Stimulated activated CD8-positive, alpha-beta memory T cell treated with anti-CD3 and anti-CD28 coated beads, Interleukin-4, amount 100 ng/mL, for 4 hours (primary cell): ENCODE measurements at places on chromosomes 6 and 20.
A peak's percentile ranks its signal among the peaks of the same experiment; 100 is the strongest.

- peak; percentile 33 for DNase-seq
Observed at GRCh38 chr6:33700391-33701050, 11.0 kb downstream of the UQCC2 start.

DNA sequence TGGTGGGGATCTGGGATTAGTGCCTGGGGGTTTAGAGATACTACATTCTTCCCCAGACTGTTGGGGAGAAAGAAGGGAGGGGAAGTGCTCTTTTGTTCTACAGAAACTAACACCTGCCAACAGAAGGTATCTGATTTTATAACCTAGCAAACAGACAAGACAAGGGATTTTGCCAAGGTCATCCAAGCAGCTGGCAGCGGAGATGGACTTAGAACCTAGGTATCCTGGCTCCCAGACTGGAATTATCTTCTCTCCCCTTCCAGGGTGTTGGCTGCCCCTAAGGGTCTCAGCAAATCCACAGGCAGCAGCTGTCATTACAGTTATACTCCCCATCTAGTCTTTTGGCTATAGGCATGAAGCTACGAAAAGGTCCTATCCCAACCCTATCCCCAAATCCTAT, 8.4 kb downstream of the SDC4 start:
- no peak for DNase-seq

- no peak for DNase-seq
Observed at GRCh38 chr20:62066983-62067433, 1.3 kb upstream of the TAF4 start.

DNA sequence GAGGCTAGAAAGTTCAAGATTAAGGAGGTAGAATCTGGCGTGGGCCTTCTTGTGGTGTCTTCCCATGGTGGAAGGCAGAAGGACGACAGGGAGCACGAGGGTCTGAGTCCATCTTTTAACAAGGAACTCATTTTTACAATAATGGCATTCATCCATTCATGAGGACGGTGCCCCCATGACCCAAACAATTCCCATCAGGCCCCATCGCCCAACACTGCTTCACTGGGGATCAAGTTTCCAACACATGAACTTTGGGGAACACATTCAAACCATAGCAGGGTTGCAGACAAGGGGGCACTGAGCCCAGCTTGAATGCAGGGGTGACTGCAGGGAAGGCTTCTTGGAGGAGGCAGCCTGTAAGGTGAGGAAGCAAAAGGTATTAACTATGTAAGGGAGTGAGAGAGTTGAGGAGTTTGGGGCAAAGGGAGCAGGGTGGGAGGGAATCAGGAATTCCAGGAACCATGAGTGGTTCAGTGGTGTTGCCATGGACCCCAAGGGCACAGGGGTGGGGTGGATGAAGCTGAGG, 5.5 kb downstream of the RAB44 start:
- no peak for DNase-seq

- DNase-seq: no peak
Observed at GRCh38 chr6:88290411-88290810, 124.3 kb upstream of the CNR1 start.

- DNase-seq: no peak
Observed at GRCh38 chr20:41632896-41633295, 14.7 kb upstream of the CHD6 start.

DNA sequence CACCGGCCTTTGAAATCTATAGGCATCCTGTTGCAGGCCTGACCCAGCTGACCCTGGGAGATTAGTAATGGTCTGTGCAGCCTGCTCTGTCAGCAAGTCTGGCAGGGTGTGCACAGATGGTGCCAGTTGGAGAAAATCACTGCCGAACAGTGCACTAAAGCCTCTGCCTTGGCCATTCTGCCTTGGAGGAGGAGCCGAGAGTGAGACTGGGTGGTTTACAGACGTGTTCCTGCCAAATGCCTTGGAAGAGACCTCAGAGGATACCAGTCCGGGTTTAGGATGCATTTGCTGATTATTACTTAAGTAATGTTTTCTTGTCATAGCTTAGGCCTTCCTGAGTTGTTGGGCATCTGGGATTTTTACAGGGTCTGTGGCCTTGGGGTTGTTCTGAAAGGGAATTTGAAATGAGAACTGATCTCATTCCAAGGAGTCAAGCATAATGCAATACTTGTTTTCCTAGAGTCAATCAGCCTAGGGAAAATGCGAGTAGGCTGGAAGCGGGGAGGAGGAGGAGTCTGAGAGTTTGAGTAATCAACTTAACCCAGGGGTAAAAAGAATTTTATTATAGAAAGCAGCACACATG, 292.1 kb downstream of the SOX4 start:
- DNase-seq: no peak

GRCh38 chr6:163701762-163702161, 287.2 kb downstream of the QKI start:
- DNase-seq: no peak

DNA sequence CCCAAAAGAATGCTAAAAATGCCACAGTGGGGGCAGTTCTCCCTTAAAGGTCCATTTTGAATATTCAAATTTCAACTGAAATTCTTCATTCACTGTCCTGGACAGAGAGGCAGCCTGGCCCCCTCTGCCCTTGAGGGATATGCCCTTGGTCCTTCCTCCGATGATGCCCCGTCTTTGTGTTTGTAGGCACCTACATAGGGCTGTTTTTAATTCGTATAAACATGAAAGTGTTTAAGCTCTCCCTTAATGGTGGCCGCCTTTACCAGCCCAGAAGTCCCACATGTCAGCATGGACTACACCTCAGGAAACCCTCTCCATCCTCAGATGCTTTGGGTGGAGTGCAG, 70.2 kb downstream of the SSR1 start:
- DNase-seq: no peak

DNA sequence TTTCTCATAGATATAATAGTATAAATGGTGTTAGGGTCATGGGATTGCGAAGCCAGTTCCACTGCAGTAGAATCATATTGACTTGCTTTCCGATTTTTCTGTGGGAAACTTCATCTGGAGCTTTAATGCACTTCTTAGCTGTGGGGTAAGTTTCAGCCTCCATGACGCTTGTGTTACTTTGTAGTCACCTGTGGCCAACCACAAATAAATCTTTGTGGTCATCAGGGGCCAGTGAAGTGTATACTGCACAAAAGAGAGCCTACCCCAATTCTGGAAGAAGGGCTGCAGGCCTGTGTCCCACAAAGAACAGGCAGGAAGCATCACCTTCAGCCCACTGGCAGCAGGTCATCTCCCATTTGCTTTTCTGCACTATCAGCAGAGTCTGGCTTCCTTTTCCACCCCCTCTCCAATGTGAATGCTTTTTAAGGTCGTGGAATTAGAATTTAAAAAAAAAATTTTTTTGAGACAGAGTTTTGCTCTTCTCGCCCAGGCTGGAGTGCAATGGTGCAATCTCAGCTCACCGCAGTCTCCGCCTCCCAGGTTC, 32.0 kb downstream of the MTHFD1L start:
- no peak for DNase-seq

GRCh38 chr20:23970049-23970448, 18.5 kb downstream of the GGTLC1 start:
- DNase-seq: no peak

GRCh38 chr20:16245879-16246278, 327.4 kb downstream of the KIF16B start:
- DNase-seq: no peak

DNA sequence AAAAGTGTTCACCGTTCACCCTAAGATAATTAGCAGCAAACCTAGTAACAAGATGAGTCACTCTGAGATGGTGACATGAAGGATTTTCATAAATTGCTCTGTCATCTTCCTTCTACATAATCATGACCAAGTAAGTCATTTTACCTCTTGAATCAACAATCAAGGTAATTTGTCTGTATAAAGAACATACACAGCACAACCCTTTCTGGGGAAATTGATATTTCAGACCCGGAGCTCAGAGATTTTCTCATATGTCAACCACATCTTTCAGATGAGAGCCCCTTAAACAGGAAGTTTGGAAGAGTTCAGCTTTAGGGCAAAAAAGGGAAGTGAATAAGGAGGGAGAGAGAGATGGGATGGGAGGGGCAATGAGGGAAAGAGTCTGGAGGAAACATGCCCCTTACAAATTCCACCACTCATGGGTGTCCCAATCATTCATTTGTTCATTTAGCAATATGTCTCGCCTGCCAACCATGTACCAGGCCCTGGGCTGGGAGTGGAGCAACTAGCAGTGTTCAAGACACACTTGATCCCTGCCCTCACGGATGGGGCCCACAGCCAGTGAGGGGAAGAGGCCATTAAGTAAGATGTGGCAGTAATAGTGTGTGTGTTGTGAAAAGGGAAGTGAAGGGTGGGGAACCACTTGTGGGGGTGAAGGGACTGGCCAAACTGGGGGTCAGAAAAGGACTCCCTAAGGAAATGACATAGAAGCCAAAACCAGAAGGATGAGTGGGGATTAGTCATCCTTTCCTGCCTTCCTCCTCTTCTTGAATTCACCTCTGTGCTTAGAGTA, 190.9 kb downstream of the MAFB start:
- DNase-seq: no peak

GRCh38 chr6:10166031-10166430, 248.8 kb downstream of the TFAP2A start:
- no peak for DNase-seq

GRCh38 chr20:46621492-46621891, 29.8 kb downstream of the SLC13A3 start:
- DNase-seq: no peak

DNA sequence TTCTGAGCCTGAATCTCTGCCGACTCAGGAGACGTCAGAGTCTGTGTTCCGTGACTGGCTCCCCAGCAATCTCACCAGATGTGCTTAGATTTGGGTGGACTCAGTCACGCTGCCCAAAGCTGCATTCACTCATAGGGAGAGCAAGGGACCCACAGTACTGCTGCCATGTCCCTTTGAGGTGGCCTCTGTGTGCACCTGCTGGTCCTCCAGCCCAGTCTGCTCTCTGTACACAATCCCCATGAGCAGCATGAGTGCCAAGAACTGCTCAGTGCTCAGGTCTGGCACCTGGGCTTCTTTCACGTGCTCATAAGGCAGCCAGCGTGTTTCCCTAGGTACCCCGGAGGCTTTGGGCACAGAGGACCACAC, 44.2 kb upstream of the TIAM2 start:
- no peak for DNase-seq

DNA sequence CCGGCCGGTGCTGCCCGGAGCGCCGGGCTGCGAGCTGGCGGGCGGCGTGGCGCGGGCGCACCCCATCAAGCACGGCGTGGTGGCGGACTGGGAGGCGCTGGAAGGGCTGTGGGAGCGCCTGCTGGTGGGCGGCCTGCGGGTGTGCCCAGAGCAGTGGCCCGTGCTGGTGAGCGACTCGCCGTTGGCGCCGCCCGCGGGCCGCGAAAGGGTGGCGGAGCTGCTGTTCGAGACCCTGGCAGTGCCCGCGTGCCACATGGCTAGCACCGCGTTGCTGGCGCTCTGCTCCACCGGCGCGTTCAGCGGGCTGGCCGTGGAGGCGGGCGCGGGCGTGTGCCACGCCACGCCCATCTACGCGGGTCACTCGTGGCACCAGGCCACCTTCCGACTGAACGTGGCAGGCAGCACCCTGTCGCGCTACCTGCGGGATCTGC, 517 bp downstream of the ACTL10 start:
- no peak for DNase-seq

GRCh38 chr6:116631379-116631990, 15.2 kb downstream of the RSPH4A start:
- no peak for DNase-seq

DNA sequence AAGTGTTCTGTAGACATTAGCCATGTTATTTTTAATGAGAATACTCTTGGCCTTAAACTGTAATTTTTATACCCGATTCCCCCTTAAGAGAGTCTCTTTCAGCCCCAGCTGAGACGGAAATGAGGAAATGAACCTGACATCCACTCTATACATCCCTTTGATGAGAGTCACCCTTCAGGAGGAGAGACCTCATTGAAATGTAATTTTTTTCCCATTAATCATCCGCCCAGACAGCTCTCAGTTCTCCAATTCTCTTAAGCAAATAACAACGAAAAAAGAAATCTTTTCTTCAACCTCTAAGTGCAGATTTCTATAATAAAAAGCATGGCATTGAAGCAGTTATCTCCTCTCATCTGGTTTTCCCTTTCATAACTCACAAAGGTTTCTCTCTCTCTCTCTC, 243.8 kb upstream of the PMEPA1 start:
- no peak for DNase-seq

GRCh38 chr6:37104824-37105147, 65.2 kb upstream of the PIM1 start:
- DNase-seq: no peak

GRCh38 chr6:142681099-142681498, 263.9 kb downstream of the HIVEP2 start:
- DNase-seq: no peak

DNA sequence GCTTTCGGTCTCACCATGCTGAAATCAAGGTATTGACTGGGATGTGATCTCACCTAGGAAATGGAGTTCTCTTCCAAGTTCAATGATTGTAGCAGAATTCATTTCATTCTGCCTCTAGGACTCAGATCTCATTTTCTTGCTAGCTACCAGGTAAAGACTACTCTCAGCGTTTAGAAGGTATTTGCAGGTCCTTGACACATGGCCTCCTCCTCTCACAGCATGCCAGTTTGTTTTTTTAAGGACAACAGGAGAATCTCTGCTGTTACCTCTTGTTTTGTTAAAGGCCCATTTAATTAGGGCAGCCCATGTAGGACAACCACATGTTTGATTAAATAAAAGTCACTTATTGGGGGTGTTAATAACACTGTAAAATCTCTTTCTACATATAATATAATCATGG, 757.8 kb downstream of the EYS start:
- no peak for DNase-seq

GRCh38 chr6:166075186-166075585, 92.5 kb downstream of the TBXT start:
- no peak for DNase-seq

- no peak for DNase-seq
Observed at GRCh38 chr20:1900321-1900801, 5.2 kb downstream of the SIRPA start.

DNA sequence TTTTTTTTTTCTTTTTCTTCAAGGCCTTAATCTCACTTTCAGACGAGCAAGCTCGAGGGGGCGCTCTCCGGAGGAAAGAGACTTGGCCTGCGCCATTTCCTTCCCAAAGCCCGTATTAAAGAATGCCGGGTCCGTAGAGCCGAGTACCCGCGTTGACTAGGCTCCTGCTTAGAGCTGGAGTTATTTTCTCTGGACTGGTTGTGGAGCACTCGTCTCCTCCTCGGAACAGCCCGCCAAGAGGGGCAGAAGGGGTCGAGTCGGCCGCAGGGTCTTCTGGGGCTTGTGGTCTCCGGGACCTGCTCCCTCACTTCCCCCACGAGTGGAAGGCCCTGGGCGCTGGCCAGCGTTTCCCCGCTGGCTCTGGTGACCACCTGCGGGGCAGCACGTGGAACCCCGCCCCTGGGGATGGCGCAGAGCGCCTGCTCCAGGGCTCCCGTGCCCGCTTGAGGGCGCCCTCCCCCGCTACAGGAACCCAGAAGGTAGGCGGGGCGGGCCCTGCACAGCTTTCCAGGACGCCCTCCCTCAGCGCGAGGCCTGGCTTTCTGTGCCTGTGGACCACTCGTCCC, 2.7 kb upstream of the MEI4 start:
- DNase-seq: no peak

DNA sequence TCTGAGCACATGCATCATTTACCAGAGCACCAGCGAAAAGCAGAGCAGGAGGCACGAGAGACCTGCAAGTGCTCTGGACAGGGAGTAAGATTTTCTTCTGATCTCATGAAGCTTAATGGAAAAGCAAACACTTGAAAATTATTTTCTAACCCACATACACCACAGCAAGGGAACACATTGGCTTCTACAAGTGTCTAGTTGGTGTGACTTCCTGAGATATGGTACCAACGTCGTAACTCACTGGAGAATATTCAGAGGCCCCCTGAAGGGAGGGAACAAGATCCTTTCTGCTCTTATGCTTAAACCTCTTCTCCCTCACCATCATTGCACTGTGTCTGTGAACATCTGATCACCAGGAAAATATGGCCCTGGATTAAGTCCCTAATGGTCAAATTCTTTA, 48.6 kb downstream of the PSMB1 start:
- DNase-seq: no peak
